ENCODE measurements at places on chromosomes 11 and 22. TPM values are rescaled to one million over a fixed set of nuclear protein-coding genes. Genes with fewer than 3 reads are reported as not detected.

Gene OMP
- 0.51 TPM for total RNA-seq

Gene MTCH2
- 52.1 TPM for total RNA-seq

Gene SMTNL1
- not detected for total RNA-seq

Gene OVOL1
- total RNA-seq: not detected

Gene APOC3
- total RNA-seq: not detected

Gene RIMBP3B
- total RNA-seq: under 0.01 TPM

Gene FAM111B
- 0.33 TPM for total RNA-seq

Gene HTR3B
- total RNA-seq: not detected

Gene MMP12
- 0.83 TPM for total RNA-seq

Gene MOGAT2
- not detected for total RNA-seq

Gene ISX
- total RNA-seq: not detected

Gene DSCAML1
- total RNA-seq: 0.26 TPM

Gene SAA2
- not detected for total RNA-seq

Gene P2RX3
- not detected for total RNA-seq

Gene SEPTIN3
- 0.33 TPM for total RNA-seq

Gene BTG4
- total RNA-seq: 0.33 TPM

Gene APLNR
- not detected for total RNA-seq

Gene CNGA4
- total RNA-seq: 0.17 TPM

Gene RAB30
- 19.3 TPM for total RNA-seq

Gene KRTAP5-8
- not detected for total RNA-seq

Gene OR56A1
- total RNA-seq: not detected

Gene CASP1
- 82.2 TPM for total RNA-seq

Gene OR6A2
- under 0.01 TPM for total RNA-seq

Gene PRR5
- total RNA-seq: 6.7 TPM

Gene ZNF280B
- 0.33 TPM for total RNA-seq

Gene KRTAP5-10
- total RNA-seq: not detected

Gene OR52I2
- total RNA-seq: not detected

Gene RIMBP3C
- 0.50 TPM for total RNA-seq

Gene GLYATL2
- 1.3 TPM for total RNA-seq

Gene LINC01488
- not detected for total RNA-seq

Gene CRYBA4
- not detected for total RNA-seq

Gene MIOX
- total RNA-seq: under 0.01 TPM

Gene NNMT
- 639 TPM for total RNA-seq

Gene GRM5
- total RNA-seq: under 0.01 TPM

Gene C2CD3
- total RNA-seq: 6.2 TPM

Gene OR2AG1
- total RNA-seq: not detected

Gene PLEKHA7
- total RNA-seq: under 0.01 TPM

Gene MYBPC3
- total RNA-seq: not detected

Gene SLC29A2
- total RNA-seq: 0.17 TPM

Gene RAPSN
- total RNA-seq: 0.17 TPM

Gene BATF2
- 2.1 TPM for total RNA-seq

All from fibroblast of lung (primary cell).